DMS153 (cell line): ENCODE measurements at places on chromosomes 4 and X.

- no peak for DNase-seq
These were observed 35.7 kb upstream of the MAB21L2 start for GRCh38 chr4:150546286-150546685.

DNA sequence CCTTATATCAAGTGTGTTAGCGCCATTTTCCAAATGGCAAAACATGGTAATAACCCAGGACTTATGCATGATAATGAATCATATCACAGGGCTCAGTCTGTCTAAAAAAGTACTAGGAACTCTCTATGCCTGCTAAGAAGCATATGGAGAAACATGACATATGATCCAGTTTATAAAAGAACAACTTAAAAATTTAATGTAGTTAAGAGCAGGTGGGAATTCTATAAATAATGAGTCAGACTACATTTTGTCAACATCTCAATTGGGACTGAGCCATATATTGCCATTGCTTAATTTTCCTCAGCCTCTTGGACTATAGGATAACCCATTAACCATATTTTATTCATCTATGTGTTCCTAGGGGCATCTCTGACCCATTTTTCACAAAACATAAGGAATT lies 360.4 kb upstream of the AGA start:
- DNase-seq, result no peak

DNA sequence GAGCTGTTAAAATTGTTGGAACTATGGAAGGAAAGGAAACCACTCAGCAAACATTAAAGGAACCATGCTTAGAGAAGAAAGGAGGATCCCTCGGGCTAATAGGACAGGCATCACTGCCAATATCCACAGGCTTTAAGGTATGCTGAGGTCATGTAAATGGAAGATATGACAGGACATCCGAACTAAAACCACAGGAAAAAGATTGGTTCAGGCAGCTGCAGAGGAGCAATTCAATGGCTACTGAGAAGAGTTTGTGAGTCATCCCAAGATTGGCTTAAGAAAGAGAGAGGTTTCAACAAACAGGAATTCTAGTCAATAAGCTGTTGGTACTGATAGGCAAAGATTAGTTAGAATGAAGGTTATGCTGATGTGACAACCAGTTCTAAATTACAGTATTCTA lies 106.4 kb upstream of the FAM241A start:
- DNase-seq, result no peak

GRCh38 chr4:165625281-165625680 lies 246.5 kb downstream of the CPE start:
- no peak for DNase-seq

- no peak for DNase-seq
These were observed 265.4 kb upstream of the CASK start for GRCh38 chrX:42188730-42189129.

DNA sequence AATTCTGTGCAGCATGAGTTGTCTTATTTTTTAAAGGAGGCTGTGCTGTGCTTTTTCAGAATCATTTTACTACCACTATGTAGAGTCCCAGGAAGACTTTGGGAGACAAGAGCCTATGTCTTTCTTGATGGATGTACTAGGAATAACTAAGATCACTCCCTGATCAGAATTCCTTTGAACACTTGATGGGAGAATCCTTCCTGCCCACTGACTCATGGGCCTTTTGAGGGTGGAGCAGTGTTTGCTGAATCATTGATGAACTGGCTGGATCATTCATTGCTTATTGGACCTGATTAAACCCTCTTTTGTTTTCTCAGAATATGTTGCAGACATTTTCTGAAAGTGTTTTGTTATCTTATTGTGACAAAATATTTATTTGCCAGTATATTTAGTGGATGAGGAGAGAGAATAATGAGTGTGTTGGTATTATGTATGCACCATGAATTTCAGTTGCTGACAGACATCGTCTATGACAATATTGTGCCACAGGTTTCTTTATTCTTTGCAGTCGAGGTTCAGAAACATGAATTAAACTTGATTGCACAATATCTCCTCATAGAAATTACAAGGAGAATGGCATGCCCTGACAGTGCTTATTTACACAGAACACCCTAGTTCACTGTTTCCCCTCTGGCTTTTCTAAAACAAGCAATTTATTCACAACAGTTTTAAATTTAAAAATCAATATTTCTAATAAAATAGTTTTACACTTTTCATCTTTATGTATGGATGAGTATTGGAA lies 36.3 kb downstream of the POU4F2 start:
- DNase-seq, result no peak

GRCh38 chr4:156976147-156976546 lies 4.5 kb upstream of the PDGFC start:
- DNase-seq, result no peak

GRCh38 chr4:88802138-88802537 lies 104.5 kb upstream of the NAP1L5 start:
- no peak for DNase-seq

DNA sequence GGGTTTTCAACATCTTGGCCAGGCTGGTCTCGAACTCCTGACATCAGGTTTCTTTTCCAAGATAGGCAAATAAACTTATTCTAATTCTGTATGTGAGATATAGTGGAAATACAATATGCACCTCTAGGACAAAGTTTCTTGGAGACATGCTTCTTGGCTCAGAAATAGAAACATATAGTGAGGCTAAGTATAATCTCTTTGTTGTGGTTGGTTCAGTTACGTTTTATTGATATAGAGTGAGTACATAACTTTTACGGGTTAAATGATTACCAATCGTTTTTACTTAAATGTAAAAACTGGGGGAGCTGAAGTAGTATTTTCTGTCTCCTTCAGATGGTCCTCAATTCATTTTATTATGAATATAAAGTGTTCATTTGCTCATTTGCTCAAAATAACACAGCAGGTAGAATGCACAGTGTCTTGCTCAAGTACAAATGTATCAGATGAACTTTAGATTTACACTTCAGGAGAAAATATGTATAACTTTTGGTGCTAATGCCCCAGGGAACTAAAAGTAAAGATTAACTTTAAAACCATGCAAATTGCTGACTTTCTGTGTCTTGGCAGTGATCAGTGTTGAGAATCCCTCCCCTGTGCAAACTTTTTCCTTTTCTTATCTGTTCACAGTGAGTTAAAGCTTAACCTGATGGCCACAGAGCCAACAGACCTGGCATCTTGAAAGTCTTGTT lies 77.6 kb downstream of the AFF1 start:
- no peak for DNase-seq
